NCI-H2171 (cell line): ENCODE measurements at places on chromosomes 7 and 10.

- DNase-seq, result no peak
These were observed 25.7 kb upstream of the FAM107B start for GRCh38 chr10:14800397-14800796.

- DNase-seq, result no peak
These were observed 2.2 kb upstream of the GET4 start for GRCh38 chr7:874031-874749.

GRCh38 chr7:29160080-29160479 lies 13.7 kb upstream of the CPVL start:
- no peak for DNase-seq

DNA sequence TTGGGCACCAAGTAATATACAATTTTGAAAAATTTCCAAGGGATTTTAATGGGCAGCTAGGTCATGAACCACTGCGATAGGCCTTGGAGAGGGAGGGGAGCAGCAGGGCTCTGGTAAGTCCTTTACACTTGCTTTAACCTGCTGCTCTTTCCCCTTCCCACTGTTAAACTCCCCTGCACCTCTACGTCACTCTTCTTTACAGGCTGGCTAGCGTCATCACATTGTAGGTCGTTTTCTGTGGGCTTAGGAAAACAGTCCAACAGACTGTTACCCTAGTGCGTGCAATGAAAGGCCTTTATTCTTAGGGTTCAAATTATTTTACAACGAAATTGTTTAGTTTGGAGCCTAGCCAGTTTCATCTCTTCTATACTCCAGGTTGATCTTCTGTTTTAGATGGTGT lies 235.7 kb downstream of the AUTS2 start:
- no peak for DNase-seq

GRCh38 chr7:131161103-131161502 lies 166.6 kb upstream of the MKLN1 start:
- DNase-seq, result no peak

GRCh38 chr7:114656466-114656865 lies 241.9 kb downstream of the FOXP2 start:
- peak; percentile 76 for DNase-seq

- DNase-seq, result no peak
These were observed 983.0 kb downstream of the SORCS1 start for GRCh38 chr10:106181501-106181900.

GRCh38 chr7:42877862-42878261 lies 34.0 kb downstream of the C7orf25 start:
- no peak for DNase-seq

GRCh38 chr7:4724648-4725013 lies 42.5 kb downstream of the FOXK1 start:
- DNase-seq, result no peak

- DNase-seq, result peak; percentile 31
These were observed 1.7 kb downstream of the COL28A1 start for GRCh38 chr7:7533831-7534430.

DNA sequence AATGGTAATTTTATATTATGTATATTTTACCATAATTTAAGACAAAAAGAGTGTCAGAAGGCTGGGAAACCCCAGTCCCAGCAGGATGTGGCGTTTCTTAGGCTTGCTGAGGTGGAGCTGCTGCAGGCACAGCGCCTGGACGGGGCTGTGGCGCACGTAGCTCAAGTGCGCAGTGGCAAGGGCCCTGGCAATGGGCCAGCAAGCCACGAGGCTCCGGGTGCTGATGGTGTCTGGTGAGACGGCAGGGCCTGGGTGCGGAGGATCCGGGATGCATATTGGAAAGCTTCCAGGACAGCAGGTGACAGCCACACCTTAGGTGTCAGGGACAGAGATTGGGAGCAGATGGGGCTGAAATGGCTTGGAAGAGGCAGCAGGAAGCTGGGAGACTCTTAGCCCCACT lies 37.2 kb downstream of the CLEC2L start:
- DNase-seq, result peak; percentile 97

- no peak for DNase-seq
These were observed 1.4 kb upstream of the DOCK1 start for GRCh38 chr10:126903656-126904360.

DNA sequence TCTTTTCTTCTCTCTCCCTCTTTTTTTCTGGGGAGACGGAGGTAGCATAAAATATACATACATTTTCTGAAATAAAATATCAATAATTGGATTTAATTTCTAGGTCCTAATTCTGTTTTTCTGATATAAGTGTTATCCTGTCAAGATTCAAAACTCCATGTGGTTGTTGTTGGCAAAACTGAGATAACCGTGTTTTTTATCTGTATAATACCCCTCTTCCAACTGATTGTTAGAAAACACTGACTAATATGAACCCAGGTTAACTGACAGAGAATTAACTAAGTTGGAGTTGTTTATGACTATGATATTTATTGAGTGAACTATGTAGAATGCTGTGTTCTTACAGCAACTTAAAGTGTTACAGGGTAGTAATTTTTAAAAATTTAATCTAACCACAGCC lies 236.5 kb upstream of the KAT6B start:
- DNase-seq, result no peak

DNA sequence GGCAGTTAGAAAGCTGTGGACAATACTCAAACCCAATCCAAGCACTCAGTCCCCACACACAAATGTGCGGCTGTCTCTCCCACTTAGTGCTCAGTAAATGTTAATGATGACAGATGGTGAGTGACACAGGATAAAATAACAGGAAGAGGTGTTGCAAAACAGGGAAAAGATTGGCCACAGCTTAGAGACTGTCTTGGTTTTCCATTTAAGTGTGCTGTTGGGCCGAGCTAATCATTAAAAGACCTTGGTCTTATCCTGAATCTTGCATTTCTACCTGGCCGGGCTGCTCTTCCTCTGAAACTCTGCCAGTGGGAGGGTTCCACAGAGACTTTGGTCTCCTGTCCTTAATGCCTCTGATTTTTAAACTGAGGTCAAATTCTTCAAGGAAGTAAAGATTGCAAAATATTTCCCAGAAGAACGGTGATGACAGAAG lies 113.1 kb upstream of the RNF32 start:
- no peak for DNase-seq
